ENCODE measurements at places on chromosomes 6 and 20.
A peak's percentile ranks its signal among the peaks of the same experiment; 100 is the strongest.

DNA sequence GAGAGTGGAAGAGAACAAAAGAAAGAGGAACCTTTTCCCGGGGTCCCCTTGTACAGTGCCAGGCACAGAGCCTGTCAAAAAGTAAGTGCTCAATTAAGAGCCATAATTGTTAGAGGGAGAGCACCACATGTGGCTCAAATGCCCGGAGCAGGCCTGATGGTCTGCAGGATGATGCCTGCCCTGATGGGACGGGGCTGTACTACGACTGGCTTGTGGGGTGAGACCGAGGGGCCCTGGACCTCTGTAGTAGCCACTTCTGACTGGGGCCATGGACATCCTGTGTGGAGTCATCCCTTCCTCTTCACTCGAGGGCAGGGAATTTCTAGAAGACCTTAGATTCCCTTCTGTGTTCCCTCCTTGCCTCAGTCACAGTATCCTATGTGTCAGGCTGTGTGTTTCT lies 47.9 kb downstream of the KCNK5 start:
- no peak for DNase-seq

DNA sequence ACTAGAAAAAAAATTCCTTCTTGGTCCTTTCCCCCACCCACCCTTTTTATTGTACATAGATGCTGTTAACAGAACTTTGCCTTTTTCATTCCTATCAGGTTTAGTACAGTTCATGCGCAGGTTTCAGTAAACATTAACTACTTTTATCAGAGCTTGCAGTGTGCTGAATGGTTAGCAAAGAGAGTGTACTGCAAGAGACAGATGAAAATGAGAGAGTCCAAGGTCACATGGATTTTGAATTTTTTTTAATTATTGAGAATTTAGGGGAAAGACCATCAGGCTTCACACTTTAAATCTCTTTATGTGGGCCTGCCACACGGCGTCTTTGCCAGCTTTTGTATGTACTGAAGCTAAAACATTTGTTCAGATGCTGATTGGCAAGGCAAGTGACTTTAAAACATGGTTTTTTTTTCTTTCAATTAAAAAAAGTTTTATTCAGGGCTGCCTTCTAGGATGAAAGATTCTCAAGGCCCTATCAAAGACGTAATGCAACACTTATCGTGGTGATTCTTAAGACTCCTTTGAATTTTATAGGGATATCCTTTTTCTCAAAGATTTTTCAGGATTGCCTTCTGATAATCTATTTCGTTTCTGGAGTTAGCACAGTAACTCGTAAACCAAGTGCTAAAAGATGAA lies 32.2 kb downstream of the RREB1 start:
- DNase-seq, result no peak

DNA sequence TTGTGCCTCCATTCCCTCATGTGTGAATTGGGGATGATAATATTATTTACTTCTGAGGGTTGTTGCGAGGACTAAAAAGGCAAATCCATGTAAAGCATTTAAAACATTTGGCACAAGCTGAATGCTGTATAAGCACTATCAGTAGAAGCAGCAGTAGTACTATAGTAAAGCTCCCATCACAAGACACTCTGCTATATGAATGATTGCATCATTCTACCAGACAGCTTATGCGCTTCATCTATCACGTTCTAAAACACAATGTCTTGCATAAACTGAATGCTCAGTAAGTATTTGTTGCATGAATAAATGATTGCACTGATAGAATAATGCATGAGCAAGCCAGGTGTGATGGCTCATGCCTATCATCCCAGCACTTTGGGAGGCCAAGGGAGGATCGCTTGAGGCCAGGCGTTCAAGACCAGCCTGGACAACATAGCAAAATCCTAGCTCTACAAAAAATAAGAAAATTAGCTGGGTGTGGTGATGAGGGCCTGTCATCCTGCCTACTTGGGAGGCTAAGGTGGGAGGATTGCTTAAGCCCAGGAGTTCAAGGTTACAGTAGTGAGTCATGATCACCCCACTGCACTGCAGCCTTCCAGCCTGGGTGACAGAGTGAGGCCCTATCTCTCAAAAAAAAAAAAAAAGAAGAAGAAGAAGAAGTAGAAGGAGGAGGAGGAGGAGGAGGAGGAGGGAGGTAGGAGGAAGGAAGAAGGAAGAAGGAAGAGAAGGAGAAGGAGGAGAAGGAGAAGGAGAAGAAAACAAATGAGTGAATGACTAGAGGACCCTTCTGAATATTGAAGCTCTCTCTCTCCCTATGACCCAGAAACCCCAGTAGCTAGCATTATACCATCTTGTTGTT lies 50.0 kb upstream of the FOXO3 start:
- DNase-seq, result no peak

DNA sequence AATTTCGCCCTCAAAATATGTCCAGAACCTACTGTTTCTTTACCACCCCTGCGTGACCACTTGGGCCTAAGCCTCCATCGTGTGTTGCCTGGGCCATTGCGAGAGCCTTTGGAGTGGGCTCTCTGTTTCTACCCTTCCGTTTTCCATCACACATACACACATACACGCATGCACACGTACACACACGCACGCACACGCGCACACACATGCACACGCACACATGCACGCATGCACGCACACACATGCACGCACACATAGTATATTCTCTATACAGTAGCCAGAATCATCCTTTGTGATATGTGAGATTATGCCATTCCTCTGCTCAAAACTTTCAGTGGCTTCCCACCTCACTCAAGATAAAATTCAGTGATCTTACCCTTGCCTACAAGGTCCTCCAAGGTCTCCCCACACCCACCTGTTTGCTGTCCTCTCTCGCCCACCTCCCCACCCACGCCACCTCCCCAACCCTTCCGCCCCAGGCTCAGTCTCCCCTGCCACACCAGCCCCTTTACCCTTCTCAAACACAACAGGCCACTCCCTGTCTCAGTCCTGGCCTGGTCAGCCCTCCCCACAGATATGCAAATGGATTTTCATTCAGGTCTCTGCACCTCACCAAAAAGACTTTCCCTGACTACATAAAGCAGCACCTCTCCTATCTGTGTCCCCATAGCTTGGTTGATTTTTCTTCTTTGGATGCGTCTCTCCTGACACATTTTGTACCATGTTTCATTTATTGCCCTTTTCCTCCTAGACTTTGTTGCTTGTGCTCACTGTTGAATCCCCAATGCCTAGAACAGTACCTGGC lies 559.6 kb downstream of the CD83 start:
- DNase-seq, result no peak

DNA sequence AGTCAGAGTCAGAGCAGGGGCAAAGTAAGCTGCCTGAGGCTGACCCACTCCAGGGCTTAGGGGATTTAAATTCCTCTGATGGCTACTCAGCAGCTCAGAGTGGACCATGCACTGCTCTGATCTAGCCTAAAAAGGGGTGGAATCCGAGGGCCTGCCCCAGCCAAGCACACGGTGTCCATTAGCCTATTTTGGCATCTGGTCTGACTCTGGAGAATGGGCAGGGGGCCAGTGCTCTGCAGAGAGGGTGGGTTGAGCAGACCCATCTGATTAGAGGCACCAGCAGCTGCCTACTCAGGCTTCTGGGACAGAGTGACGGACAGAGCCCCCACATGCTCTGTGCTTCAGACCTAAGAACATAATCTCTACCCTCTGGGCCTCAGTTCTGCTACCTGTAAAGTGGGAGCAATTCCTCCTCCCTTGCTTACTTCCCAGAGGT lies 25.9 kb upstream of the TGM2 start:
- no peak for DNase-seq

GRCh38 chr6:152146385-152146784 lies 338.9 kb downstream of the ESR1 start:
- DNase-seq, result no peak

DNA sequence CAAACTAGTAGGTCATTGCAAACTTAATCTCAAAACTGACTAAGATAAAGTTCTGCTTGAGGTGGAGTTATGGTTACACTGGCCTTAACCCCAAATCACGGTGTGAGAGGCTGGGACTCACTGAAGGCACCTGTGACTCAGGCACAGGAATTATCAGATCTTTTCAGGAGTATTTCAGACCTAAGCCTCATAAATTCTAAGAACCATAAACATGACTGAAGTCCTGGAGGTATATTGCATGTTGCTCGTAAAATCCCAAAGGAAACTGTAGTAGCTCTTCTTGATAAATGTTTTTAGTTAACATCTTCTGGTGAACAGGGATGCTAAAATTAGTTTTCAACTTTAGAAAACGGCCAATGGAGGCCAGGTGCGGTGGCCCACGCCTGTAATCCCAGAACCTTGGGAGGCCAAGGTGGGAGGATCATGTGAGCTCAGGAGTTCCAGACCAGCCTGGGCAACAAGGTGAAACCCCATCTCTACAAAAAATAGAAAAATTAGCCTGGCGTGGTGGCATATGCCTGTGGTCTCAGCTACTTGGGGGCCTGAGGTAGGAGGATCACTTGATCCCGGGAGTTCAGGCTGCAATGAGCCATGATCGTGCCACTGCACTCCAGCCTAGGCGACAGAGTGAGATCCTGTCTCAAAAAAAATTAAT lies 36.5 kb downstream of the DZANK1 start:
- DNase-seq, result no peak

DNA sequence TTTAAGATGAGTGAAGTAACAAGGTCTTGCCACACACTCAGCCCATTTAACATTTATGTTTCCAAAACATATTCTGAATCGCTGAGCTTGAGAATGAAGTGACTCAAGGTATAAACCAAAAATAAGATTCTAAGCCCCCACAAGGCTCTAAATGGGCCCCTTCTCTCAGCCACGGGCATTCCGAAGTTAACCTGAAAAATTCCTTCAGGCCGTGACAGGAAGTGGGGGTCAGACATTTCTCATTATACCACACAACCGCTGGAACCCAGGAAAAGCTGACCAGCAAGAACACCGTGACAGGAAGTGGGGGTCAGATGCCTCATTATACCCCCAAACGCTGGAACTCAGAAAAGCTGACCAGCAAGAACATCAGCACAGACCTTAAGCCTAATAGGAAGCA lies 247.9 kb downstream of the ERMARD start:
- DNase-seq, result no peak

DNA sequence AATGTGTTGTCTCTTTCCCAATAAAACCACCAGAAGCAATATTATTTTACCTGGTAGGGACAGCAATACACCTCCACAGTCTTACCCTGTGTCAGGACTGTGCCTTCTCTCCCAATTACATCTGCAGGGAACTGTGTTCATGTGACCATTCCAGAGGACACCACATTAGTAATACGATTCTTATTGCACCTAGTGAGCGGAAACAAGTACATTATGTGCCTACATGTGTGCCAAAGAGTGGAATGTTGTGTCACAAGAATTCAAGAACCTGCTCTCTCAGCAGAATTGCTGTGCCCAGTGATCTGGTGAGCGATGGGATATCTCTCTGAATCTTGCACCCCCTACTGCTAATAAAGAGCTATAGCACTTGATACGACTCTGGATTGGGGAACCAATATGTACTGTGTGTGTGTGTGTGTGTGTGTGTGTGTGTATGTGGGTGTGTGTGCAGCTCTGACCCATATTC lies 57.4 kb upstream of the FOXC1 start:
- DNase-seq, result no peak

GRCh38 chr6:33118525-33119123 lies 42.8 kb downstream of the HLA-DPB1 start:
- no peak for DNase-seq

GRCh38 chr6:52317841-52318581 lies 33.5 kb upstream of the MCM3 start:
- no peak for DNase-seq

DNA sequence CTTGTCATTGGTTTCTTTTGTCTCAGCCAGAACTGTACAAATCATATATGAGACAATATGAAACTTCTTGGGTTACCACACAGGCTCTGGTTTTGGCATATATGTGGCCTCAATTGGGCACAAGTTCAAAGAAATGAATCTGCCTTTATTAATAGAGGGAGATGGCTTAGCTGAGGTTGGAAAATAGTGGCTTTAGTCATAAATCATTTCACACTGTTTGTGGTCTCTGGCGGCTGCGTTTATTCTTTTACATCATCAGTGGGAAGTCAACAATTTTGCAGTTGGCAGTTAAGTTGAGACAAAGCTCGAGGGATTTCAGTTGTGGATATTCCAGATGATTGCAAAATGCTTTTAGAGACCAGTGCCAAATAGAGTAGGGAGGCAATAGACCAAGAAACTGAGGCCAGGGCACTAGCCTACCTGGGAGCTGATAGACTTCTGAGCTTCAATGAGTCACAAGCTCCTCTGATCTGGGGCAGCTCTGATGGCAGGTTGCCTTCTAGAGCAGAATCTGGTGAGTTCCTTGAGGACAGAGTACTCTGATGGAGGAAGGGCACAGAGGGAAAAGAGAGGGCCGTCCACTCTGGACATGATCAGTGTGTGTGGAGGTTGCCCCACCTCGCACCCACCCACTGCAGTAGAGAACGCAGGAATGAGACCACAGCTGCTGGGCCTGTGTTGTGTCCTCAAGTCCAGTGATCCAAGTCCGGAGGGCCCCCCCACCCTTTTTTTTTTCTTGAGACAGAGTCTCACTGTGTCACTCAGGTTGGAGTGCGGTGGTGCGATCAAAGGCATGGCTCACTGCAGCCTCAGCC lies 73.5 kb downstream of the ARMC2 start:
- DNase-seq, result no peak

- no peak for DNase-seq
These were observed 22.5 kb downstream of the COL9A1 start for GRCh38 chr6:70280400-70280853.

GRCh38 chr6:10343320-10343719 lies 71.6 kb downstream of the TFAP2A start:
- DNase-seq, result no peak

- no peak for DNase-seq
These were observed 610.1 kb upstream of the ARID1B start for GRCh38 chr6:156167016-156167624.

DNA sequence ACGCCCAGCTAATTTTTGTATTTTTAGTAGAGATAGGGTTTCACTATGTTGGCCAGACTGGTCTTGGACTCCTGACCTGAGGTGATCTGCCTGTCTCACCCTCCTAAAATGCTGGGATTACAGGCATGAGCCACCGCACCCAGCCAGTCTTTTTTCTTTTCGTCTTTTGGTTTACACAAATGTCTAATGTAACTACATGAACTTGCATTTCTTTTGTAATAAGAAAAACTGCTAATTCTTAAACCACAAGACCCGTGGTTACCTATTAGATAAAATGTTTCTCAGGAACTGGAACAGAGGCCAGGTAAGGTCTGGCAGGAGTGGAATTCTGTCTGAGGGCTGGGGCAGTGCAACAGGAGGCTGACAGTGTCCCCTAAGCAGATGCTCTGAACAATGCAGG lies 32.7 kb upstream of the GSTA3 start:
- no peak for DNase-seq

- no peak for DNase-seq
These were observed 4.4 kb upstream of the SYNJ2 start for GRCh38 chr6:157977176-157977804.

- DNase-seq, result peak; percentile 12
These were observed 168.7 kb upstream of the PRSS16 start for GRCh38 chr6:27078734-27079357.

DNA sequence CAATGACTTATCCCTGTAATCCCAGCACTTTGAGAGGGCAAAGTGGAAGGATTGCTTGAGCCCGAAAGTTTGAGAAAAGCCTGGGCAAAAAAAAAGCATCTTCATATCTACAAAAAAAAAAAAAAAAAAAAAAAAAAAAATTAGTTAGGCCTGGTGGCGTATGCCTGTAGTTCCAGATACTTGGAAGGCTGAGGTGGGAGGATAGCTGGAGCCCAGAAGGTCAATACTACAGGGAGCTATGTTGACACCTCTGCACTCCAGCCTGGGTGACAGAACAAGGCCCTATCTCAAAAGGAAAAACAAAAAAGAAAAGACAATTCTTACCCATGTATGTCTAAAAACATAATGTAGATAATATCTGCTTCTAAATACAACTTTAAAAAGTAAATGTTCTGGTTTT lies 27.2 kb downstream of the CRISP1 start:
- DNase-seq, result no peak

All from T-helper 9 cell (primary cell).